ENCODE measurements at places on chromosomes 16 and 17. TPM values are rescaled to one million over a fixed set of nuclear protein-coding genes. Genes with fewer than 3 reads are reported as not detected.

Gene TOP2A
- total RNA-seq: 2.1 TPM

Gene C17orf67
- total RNA-seq: 0.64 TPM

Gene CCDC78
- total RNA-seq: 1.0 TPM

Gene CCDC102A
- total RNA-seq: 1.4 TPM

Gene RAP1GAP2
- total RNA-seq: 15.7 TPM

Gene PRAC2
- total RNA-seq: not detected

Gene ITGB4
- total RNA-seq: 974 TPM

Gene KRTAP9-4
- not detected for total RNA-seq

Gene TRPV2
- total RNA-seq: 0.36 TPM

Gene SLC9A5
- total RNA-seq: 0.34 TPM

Gene FN3KRP
- total RNA-seq: 20.4 TPM

Gene ABCC3
- total RNA-seq: 18.1 TPM

Measured in nasal cavity respiratory epithelium epithelial cell of viscerocranial mucosa (primary cell).